ENCODE measurements at places on chromosomes 6 and 20. TPM values are rescaled to one million over a fixed set of nuclear protein-coding genes. Genes with fewer than 3 reads are reported as not detected.
A peak's percentile ranks its signal among the peaks of the same experiment; 100 is the strongest.

GRCh38 chr20:44031001-44031574, 116.4 kb downstream of the TOX2 start:
- H3K4me3 ChIP-seq: no peak overlapping the region
- H3K27me3 ChIP-seq: no peaks in the 10 kb centered on the region
- H3K27ac ChIP-seq: no peak overlapping the region
- no peak for DNase-seq
- no peaks in the 10 kb centered on the region for H3K36me3 ChIP-seq

GRCh38 chr6:235763-236360, 56.4 kb upstream of the DUSP22 start:
- peak overlapping the region; percentile 87 for H3K27ac ChIP-seq
- no peaks in the 10 kb centered on the region for H3K36me3 ChIP-seq
- DNase-seq: peak; percentile 85
- peak overlapping the region; percentile 16 for H3K4me3 ChIP-seq
- H3K4me1 ChIP-seq: peaks cover 51% of the 10 kb centered on the region

SLC44A4 gene
- 0.56 TPM for total RNA-seq

DNA sequence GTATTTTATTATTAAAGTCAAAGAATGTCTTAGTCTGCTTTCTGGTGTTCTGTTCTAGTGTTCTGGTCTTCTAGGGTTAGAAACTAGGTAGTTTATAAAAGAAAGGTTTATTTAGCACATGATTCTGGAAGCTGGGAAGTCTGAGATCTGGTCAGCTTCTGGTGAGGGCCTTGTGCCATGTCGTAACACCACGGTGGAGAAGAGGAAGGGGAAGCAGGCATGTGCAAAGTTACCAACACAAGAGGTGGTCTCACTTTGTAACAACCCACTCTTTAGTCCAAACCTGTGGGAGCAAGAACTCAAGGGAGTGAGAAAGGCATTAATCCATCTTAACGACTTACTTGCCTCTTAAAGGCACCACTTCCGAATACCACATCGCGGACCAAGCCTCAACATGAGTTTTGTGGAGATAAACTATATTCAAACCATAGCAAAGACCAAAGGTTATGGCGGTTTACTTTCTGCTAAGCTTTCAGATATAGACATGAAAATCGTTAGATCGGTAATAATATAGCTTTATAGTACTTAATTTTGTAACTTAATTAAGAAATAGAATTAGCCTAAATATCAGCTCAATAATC, 99.4 kb downstream of the NCOA3 start:
- H3K4me1 ChIP-seq: no peaks in the 10 kb centered on the region
- H3K4me3 ChIP-seq: no peak overlapping the region
- no peak for DNase-seq

WFDC10B gene
- total RNA-seq: not detected

DNA sequence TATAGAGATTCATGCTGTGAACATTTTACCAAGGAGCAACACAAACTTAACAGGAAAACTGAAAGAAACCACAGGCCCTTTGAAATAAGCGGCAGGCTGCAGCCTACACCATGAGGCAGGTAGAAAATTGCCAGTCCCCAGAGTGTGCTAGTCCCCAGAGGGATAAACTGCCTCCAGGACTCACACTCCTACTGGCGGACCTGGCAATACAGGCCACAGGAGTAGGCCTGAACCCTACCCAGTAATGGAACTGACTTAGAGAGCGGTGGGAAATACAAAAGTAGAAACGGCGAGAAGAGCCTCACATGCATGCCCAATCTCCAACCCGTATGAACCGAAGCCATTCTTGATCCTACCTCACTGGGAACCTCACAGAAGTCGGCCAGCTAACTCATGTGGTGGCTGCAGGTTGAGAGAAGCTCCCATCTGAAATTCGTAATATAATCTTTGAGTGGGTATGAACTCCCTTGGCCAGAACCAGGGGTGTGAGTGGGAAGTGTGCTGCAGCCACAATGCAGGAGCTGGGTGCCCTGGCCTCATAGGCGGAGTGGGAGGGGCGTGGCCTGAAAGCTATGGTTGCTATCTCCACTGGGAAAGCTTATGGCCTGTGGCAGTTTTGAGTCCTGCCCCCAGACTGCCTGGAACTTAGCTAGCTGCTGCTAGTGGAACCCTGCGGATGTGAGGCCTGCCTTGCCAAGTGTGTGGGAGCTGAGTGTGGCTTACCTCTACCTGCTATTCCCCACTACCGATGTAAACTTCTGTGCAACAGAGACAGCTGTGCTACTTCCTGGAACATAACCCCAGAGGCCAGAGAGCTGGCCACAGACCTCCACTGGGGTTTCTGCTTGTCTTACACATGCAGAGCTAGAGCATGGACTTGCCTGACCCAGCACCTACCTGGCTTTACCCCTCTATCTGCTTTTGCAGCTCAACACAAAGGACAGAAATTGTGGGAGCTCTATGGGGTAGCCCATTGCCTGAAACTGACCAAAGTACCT, 146.5 kb upstream of the COL21A1 start:
- no peak for DNase-seq
- H3K27me3 ChIP-seq: no peaks in the 10 kb centered on the region
- no peak overlapping the region for H3K27ac ChIP-seq
- no peaks in the 10 kb centered on the region for H3K36me3 ChIP-seq
- H3K4me3 ChIP-seq: no peak overlapping the region
- H3K4me1 ChIP-seq: no peaks in the 10 kb centered on the region

VSX1 gene
- total RNA-seq: not detected

DNA sequence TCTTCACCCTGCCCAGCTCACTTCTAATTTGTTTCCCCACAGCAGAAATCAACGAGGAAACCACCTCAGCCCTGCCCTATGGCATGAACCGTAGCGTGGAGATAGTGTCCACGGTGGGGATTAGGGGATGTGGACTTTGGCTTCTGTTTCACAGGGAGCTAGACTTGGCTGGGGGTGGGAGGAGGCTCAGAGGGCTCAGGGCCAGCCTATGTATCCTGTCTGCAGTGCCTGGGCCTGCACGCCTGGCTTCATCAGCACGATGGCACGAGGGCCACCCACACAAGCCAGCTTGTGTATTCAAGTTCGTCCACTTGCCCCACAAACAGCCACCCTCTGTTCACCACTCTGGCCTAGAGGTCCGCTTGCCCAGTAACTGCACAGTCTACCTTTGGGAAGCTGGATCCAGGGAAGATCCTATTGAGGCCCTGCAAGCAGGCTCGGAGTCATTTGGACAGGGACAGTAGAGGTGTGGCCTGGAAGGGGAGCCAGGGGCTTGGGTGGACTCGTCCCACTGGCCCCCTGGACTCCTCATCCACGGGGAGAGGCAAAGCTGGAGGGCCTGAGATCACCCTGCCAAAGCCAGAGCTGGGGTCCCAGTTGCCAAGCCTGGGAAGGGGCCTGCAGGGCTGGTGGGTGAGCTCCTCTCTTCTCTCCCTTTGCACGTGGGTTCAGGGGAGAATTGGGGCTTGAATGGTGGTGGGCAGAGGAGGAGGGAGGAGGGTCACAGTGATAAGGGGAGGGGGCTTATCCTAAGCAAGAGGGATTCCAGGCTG, 38.0 kb upstream of the FAM83D start:
- no peaks in the 10 kb centered on the region for H3K27me3 ChIP-seq
- no peak overlapping the region for H3K4me3 ChIP-seq
- peaks cover 37% of the 10 kb centered on the region for H3K36me3 ChIP-seq
- no peak overlapping the region for H3K27ac ChIP-seq
- peaks cover 37% of the 10 kb centered on the region for H3K4me1 ChIP-seq

DNA sequence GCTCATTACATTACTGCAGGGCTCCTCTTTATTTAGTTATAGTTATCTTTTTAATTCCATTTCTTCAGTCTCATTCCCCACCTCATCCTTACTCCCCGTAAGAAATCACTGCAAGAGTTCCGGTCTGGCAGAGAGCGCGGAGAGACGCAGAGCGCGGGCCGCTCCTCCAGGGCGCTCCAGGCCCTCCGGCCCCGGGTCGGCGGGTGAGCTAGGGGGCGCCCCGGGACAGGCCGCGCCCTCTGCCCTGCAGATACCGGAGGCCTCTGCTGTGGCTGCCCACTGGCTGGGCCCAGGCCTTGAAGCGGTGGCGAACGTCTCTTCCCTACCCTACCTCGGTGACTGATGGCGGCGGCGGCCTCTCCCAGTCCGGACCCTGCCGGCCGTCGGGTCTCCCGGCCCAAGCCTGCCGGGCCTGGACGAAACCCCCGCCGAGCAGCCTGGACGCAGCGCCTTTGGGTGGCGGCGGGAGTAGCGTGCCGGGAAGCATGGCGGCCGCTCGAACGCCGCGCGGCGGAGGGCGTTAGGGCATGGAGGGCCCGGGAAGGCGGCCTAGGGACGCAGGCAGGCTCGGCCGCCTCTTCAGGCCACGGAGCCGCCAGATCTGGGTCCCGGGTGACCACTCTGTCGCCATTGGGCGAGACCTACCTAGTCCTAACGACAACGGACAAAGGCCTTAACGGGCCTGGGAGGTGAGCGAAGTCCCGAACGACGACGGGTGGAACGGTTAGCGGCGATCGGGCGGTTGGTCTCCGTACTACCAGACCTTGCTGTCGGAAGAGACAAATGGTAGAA, 16.4 kb upstream of the HMGN4 start:
- H3K4me1 ChIP-seq: peaks cover 6% of the 10 kb centered on the region
- peak overlapping the region; percentile 88 for H3K27ac ChIP-seq
- no peaks in the 10 kb centered on the region for H3K36me3 ChIP-seq
- DNase-seq: no peak
- no peaks in the 10 kb centered on the region for H3K27me3 ChIP-seq

GRCh38 chr20:13947719-13948118, 42.7 kb downstream of the SEL1L2 start:
- H3K4me1 ChIP-seq: no peaks in the 10 kb centered on the region
- H3K27me3 ChIP-seq: no peaks in the 10 kb centered on the region
- H3K4me3 ChIP-seq: no peak overlapping the region
- DNase-seq: no peak

DNA sequence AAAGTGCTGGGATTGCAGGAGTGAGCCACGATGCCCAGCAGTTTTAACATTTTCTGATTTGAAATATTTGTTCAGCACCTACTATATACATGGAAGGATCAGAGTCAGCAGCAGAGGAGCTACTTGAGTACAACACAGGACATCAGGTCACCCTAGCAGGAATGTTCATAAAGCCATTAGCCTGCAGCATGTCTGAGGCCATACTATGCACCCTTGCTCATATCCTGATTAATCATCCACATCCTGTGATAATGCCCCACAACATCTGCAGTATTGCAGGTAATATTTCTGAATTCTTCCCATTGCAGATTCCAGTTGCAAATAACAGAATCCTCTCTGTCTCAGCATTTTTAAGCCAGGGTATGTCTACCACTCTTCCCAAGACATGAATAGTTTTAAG, 171.0 kb upstream of the PRND start:
- H3K4me1 ChIP-seq: no peaks in the 10 kb centered on the region
- DNase-seq: no peak
- H3K4me3 ChIP-seq: no peak overlapping the region
- no peak overlapping the region for H3K27ac ChIP-seq

GRCh38 chr20:31835554-31835953, 9.8 kb downstream of the FOXS1 start:
- no peak for DNase-seq
- no peaks in the 10 kb centered on the region for H3K27me3 ChIP-seq
- H3K4me1 ChIP-seq: peaks cover 8% of the 10 kb centered on the region
- H3K27ac ChIP-seq: no peak overlapping the region
- H3K4me3 ChIP-seq: no peak overlapping the region

HDGFL1 gene
- 1.1 TPM for total RNA-seq

GSTA2 gene
- not detected for total RNA-seq
